ENCODE measurements at places on chromosomes 13 and 19. TPM values are rescaled to one million over a fixed set of nuclear protein-coding genes. Genes with fewer than 3 reads are reported as not detected.

NKPD1 gene
- total RNA-seq, result 1.1 TPM

DNA sequence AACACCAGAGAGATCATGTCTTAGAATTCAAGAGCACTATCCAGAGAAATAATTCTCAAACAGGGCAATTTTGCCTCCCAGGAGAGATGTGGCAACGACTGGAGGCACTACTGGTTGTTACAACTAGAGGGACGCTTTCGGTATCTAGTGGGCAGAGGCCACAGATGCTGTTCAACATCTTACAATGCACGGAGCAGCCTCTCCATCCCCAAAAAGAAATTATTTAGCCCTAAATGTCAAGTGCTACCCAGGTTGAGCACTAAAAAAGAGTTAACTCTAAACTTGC lies 78.6 kb downstream of the ABCC4 start:
- H3K4me1 ChIP-seq, result no peaks in the 10 kb centered on the region
- no peaks in the 10 kb centered on the region for H3K27me3 ChIP-seq
- H3K27ac ChIP-seq, result no peak overlapping the region
- H3K4me3 ChIP-seq, result no peak overlapping the region

- no peaks in the 10 kb centered on the region for H3K36me3 ChIP-seq
- no peak overlapping the region for H3K27ac ChIP-seq
- H3K27me3 ChIP-seq, result no peaks in the 10 kb centered on the region
- no peaks in the 10 kb centered on the region for H3K4me1 ChIP-seq
- no peak overlapping the region for H3K4me3 ChIP-seq
These were observed 42.9 kb downstream of the ZNF506 start for GRCh38 chr19:19778666-19779065.

DNA sequence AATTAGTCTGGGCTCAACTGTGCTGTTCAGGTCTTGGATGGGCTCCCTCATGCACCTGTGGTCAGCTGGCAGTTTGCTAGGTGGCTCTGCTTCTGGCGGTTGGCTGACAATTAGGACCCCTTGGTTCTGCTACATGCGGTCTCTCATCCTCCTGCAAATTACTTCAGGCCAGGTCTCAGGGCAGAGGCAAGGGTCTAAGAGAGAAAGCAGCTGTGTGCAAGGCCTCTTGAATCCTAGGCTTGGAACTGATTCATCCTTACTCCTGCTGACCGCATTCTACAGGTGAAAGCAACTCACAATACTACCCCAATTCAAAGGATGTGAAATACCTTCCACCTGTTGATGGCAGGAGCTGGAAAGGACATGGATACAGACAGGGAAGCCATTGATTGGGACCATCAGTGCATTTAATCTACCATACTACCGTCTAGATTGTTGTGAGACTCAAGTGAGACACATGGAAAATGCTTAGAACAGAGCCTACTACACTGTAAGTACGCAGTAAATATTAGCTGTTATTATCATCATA lies 19.1 kb downstream of the CBY2 start:
- H3K36me3 ChIP-seq, result no peaks in the 10 kb centered on the region
- H3K27ac ChIP-seq, result no peak overlapping the region
- DNase-seq, result no peak
- no peak overlapping the region for H3K4me3 ChIP-seq
- H3K4me1 ChIP-seq, result no peaks in the 10 kb centered on the region

FOSB gene
- 0.88 TPM for total RNA-seq

DNA sequence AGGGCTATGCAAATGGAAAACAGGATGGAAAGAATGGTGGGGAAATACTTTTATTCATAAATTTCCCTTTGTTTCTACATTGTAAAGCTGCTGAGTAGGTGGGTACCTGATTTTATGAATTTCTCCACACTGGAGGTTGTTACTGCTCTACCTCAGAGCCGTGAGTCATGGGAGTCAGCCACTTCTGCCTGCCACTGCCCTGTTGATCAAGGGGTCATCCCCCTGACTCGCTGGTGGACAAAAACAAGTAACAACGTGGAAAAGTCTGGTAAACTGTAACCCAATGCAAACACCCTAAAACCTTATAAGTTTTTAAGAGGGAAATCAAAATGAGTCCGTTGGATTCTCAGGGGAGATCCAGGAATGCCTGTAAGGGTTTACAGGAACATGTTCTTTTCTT lies 329.5 kb downstream of the ATP8A2 start:
- H3K4me3 ChIP-seq, result no peak overlapping the region
- H3K27me3 ChIP-seq, result no peaks in the 10 kb centered on the region
- H3K36me3 ChIP-seq, result no peaks in the 10 kb centered on the region
- no peaks in the 10 kb centered on the region for H3K4me1 ChIP-seq

DNA sequence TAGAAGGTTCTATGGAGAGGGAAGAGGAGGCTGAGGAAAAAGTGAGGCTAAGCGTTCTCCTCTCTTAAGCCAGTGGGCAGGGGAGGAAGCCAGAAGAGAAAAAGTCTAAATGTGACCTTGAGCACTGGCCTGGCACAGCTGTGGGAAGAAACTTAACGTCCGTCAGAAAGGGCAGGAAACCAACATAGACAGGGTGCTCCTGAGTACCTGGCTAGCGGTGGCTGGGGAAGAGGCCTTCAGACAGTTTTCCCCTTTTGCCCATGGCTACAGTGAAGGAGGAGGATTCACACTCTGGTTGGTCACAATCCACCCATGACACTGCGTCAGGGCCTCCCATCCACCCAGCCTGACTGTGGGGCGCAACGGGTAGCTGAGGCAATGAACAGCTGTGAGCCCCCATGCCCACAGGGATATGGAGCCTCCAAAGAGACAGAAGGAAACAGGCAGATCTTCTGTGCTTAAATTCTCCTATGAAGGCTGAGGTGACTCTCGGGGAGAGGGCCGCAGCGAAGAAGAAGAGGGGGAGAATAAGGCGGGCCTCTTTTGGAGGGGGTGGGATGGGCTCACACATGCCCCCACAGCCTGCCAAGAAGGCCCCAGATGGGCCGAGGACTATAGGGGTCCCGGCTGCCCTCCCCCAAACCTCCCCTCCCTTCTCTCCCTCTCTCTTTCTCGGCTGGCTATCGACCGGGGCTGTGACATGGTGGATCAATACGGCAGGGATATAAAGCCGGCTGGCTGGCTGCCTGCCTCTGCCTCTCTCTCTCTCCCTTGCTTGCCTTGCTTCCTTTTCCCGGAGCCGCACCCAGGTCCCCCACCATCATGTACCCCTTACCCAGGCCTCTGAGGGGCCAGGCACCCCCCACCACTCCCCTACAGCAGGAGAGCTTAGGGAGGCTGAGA lies 19.8 kb upstream of the POU2F2 start:
- H3K4me1 ChIP-seq, result no peaks in the 10 kb centered on the region
- no peaks in the 10 kb centered on the region for H3K36me3 ChIP-seq
- H3K4me3 ChIP-seq, result no peak overlapping the region
- peaks cover 9% of the 10 kb centered on the region for H3K27me3 ChIP-seq
- no peak for DNase-seq

PTH2 gene
- total RNA-seq, result 6.2 TPM

DNA sequence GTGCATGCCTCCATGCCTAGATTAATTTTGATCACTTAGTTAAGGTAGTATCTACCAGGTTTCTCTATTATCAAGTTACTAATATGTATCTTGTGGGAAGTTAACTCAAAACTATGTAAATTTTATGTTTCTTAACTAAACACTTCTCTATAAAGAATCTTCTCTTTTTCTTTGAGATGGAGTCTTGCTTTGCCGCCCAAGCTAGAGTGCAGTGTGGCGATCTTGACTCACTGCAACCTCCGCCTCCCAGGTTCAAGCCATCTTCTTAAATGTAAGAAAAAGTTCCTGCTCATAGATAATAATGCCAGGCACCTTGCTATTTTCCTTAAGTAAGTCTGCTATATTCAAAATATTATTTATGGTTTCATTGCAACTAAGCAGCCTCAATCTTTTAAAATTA lies 58.4 kb downstream of the ELF1 start:
- DNase-seq, result no peak
- H3K36me3 ChIP-seq, result peaks cover 10% of the 10 kb centered on the region
- no peaks in the 10 kb centered on the region for H3K4me1 ChIP-seq

FXYD1 gene
- total RNA-seq, result 154 TPM

- no peak for DNase-seq
- H3K36me3 ChIP-seq, result no peaks in the 10 kb centered on the region
- H3K4me1 ChIP-seq, result peaks cover 3% of the 10 kb centered on the region
- H3K27ac ChIP-seq, result no peak overlapping the region
- H3K27me3 ChIP-seq, result no peaks in the 10 kb centered on the region
- no peak overlapping the region for H3K4me3 ChIP-seq
These were observed 41.6 kb downstream of the MYO9B start for GRCh38 chr19:17116996-17117702.

DNA sequence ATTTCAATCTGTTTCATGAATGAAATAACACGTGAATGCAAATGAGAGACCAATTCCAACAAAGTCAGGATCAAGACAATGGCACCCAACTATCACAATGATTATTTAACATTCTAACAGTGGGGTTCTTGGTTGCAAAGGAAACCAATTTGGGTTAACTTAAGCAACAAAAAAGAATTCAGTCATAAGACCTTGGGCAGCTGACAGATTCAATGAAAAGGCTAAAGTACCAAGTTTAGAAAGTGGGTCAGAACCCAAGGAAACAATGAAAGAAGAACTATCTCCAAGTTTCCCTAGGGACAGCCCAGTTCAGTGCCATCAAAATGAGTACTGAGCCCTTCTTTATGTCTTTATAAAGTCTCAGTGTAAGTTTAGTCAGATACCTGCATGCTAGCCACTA lies 17.5 kb upstream of the SIGLEC14 start:
- peaks cover 3% of the 10 kb centered on the region for H3K27me3 ChIP-seq
- H3K36me3 ChIP-seq, result no peaks in the 10 kb centered on the region
- no peak overlapping the region for H3K4me3 ChIP-seq
- H3K4me1 ChIP-seq, result no peaks in the 10 kb centered on the region
- H3K27ac ChIP-seq, result no peak overlapping the region

- no peaks in the 10 kb centered on the region for H3K36me3 ChIP-seq
- H3K4me1 ChIP-seq, result no peaks in the 10 kb centered on the region
These were observed 45.2 kb upstream of the AMER2 start for GRCh38 chr13:25217023-25217885.

GRCh38 chr13:48585456-48585840 lies 52.6 kb upstream of the RCBTB2 start:
- no peaks in the 10 kb centered on the region for H3K36me3 ChIP-seq
- no peak overlapping the region for H3K27ac ChIP-seq
- H3K27me3 ChIP-seq, result no peaks in the 10 kb centered on the region
- peaks cover 6% of the 10 kb centered on the region for H3K4me1 ChIP-seq

GRCh38 chr13:60862036-60862435 lies 465.0 kb downstream of the TDRD3 start:
- no peaks in the 10 kb centered on the region for H3K4me1 ChIP-seq
- H3K36me3 ChIP-seq, result no peaks in the 10 kb centered on the region
- no peaks in the 10 kb centered on the region for H3K27me3 ChIP-seq
- H3K27ac ChIP-seq, result no peak overlapping the region

KLF1 gene
- total RNA-seq, result 2.2 TPM

- no peaks in the 10 kb centered on the region for H3K4me1 ChIP-seq
- DNase-seq, result no peak
- no peaks in the 10 kb centered on the region for H3K27me3 ChIP-seq
- no peaks in the 10 kb centered on the region for H3K36me3 ChIP-seq
These were observed 22.0 kb downstream of the CEACAM4 start for GRCh38 chr19:41604831-41605230.

DNA sequence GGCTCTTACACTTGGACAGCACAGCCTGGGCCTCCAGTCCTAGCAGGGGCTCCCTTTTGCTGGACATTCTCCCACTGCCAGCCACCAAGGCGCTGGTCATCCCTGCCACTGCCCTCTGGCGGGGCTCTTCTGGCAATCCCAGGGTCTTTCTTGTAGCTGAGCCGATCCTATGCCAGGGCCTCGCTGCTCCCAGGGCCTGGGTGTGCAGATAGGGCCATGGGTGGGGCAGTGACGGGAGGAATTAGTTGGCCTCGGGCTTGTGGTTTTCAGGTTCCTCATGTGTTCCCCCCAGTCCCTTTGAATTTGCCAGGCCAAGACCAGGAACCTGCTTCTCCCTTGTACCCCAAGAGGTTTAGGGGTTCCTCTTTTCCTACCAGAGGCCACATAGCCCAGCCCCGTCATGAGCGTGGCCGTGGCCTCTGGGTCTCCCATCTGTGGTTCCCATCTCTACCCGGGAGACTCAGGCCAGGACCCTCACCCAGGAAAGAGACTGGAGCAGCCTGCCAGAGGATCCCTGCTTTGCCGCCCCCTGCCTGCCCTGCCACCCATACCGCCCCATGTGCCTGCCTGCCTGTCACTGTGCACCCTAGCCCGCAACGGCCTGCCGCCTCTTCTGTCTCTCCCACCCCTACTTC lies 26.2 kb downstream of the TMED1 start:
- H3K27ac ChIP-seq, result no peak overlapping the region
- H3K27me3 ChIP-seq, result no peaks in the 10 kb centered on the region
- H3K36me3 ChIP-seq, result peaks cover 15% of the 10 kb centered on the region
- no peaks in the 10 kb centered on the region for H3K4me1 ChIP-seq
- DNase-seq, result no peak

- peak overlapping the region; percentile 27 for H3K27ac ChIP-seq
- peak; percentile 95 for DNase-seq
- peaks cover 52% of the 10 kb centered on the region for H3K4me1 ChIP-seq
- no peaks in the 10 kb centered on the region for H3K36me3 ChIP-seq
- H3K27me3 ChIP-seq, result no peaks in the 10 kb centered on the region
These were observed 115.3 kb downstream of the LRCH1 start for GRCh38 chr13:46668302-46668720.

GRCh38 chr13:39818953-39819352 lies 163.5 kb downstream of the COG6 start:
- no peak overlapping the region for H3K27ac ChIP-seq
- H3K4me3 ChIP-seq, result no peak overlapping the region
- H3K4me1 ChIP-seq, result peaks cover 3% of the 10 kb centered on the region
- H3K36me3 ChIP-seq, result no peaks in the 10 kb centered on the region
- H3K27me3 ChIP-seq, result no peaks in the 10 kb centered on the region
- no peak for DNase-seq
